ENCODE measurements at places on chromosomes 2 and 18.

GRCh38 chr2:101355401-101356054 lies 31.8 kb downstream of the CREG2 start:
- no peak for DNase-seq

DNA sequence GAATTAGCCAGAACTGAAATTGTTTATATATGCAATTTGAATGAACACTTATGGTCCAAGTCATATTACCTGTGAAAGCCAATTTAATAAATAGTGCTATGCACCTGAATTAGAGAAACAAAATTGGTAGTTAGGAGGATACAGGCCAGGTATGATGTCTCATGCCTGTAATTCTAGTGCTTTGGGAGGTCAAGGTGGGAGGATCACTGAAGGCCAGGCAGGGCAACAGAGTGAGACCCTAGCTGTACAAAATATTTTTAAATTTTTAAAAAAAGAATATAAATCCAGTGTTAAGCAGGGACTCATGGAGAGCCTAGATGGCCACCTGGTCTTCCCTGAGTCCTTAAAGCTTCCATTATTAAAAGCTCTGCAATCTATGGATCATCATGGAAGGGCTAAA lies 7.3 kb upstream of the PSTPIP2 start:
- DNase-seq = no peak

DNA sequence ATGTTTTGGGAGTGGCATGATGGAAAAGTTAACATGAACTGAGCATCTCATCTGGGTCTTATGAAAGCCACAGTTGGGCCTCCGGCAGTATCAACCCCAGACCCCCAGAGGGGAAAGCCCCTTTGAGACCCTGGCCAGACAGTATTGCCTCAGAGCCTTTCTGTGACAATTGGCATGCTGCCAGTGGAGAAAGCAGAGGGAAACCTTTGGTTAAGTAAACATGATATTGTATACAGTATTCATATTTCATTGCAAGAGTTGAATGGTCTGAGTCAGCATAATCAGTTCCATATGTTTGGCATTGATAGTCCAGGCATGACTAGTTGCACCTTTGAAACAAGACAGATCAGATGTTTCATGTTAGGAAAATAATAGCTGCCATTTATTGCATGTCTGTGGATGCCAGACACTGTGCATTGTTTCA lies 20.0 kb downstream of the MERTK start:
- DNase-seq = no peak

DNA sequence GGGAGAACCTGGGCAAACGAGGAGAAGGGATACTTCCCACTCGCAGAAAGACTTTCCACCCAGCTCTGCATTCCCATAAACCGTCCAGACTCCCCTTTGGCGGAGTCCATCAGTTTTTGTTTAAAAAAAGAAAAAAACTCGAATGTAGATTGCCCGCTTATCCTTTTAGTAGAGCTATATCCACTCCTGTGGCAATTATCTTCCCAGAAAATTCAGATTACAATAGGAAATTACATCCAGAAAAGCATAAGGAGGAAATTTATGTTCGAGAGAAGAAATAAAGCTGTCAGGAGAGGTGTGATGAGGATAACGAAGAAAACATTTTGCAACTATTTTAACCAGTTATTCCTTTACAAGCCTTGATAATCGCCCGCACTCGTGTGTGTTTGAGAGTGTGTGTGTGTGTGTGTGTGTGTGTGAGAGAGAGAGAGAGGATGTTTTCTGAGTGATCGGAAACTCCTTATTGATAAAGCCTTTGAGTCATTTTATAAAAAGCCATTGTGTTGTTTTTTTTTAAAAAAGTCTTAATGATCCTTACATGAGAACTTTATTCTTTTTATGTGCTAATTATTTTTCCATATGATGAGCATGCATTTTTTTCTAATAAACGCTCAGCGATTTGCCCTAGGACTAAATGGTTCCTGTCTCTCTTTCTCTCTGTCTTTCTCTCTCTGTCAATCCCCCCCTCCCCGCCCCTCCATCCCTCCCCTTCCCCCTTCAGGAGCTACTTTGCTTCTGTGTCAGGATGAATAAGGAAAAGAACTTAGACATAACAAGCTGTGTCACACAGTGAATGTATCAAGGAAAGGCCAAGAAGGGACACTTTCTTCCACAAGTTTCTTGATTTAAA lies 1.1 kb upstream of the PPP3R1 start:
- no peak for DNase-seq

GRCh38 chr2:169018390-169018789 lies 12.7 kb downstream of the ABCB11 start:
- no peak for DNase-seq

- DNase-seq = no peak
These were observed 1569.5 kb upstream of the NXPH2 start for GRCh38 chr2:140349695-140350094.

DNA sequence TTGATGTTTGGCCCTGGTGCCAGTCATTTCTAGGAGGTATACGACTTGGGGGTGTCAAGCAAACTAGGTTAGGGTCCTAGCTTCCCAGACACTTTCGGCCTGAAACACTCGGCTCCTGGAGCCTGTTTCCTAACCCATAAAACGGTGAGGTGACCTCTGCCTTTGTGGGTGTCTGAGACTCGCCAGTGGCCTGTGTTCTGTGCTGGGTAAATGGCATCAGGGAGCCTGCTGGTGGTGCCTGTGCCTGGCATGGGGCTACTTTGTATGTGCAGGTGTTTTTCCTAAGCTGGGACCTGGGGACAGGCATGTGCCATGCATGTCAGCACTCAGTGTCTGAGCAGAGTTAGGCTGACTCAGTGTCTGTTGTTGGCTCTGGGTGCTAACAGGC lies 139.2 kb downstream of the GLI2 start:
- no peak for DNase-seq
